ENCODE measurements at places on chromosomes 11 and 22.

- no peak for DNase-seq
Measured at GRCh38 chr22:35525687-35526332, 14.8 kb upstream of the RASD2 start.

GRCh38 chr11:28011813-28012212 lies 96.1 kb downstream of the KIF18A start:
- no peak for DNase-seq

- DNase-seq, result no peak
Measured at GRCh38 chr11:29780756-29781155, 236.1 kb downstream of the KCNA4 start.

- peak; percentile 63 for DNase-seq
Measured at GRCh38 chr22:29773233-29773632, 6.1 kb downstream of the UQCR10 start.

DNA sequence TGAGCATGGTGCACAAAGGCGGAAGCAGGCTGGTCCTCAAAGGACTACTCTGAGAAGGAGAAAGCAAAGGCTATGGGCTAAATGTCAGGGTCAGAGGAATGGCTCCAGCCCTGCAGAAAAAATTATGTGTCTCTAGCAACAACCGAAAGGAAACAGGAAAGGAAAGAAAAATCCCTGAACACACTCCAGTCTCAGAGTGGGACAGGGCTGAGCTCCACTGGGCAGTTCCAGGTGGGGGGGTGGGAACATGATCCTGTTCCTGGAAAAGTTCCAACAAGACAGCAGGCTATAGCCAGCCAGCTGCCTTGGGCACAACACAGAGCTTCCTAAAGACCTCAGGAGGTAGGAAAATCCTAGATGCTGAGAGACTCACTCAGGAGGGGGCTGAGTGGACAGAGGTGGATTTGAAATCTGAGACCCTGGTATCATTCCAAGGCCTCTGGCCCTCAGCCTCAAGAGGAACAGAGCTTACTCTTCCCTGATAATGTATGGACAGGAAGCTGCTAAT lies 1088.2 kb downstream of the TBC1D22A start:
- no peak for DNase-seq

DNA sequence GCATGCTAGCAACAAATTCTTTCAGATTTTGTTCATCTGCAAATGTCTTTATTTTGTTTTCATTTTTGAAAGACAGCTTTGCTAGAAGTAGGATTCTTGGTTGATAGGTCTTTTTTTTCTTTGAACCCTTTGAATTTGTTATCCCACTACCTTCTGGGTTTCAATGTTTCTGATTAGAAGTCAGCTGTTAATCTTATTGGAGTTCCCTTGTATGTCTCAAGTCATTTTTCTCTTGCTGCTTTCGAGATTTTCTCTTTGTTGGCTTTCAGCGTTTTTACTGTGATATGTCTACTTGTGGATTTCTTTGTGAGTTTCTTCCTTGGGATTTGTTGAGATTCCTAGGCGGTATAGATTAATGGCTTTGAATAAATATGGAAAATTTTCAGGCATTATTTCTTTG lies 27.2 kb upstream of the MS4A8 start:
- no peak for DNase-seq

DNA sequence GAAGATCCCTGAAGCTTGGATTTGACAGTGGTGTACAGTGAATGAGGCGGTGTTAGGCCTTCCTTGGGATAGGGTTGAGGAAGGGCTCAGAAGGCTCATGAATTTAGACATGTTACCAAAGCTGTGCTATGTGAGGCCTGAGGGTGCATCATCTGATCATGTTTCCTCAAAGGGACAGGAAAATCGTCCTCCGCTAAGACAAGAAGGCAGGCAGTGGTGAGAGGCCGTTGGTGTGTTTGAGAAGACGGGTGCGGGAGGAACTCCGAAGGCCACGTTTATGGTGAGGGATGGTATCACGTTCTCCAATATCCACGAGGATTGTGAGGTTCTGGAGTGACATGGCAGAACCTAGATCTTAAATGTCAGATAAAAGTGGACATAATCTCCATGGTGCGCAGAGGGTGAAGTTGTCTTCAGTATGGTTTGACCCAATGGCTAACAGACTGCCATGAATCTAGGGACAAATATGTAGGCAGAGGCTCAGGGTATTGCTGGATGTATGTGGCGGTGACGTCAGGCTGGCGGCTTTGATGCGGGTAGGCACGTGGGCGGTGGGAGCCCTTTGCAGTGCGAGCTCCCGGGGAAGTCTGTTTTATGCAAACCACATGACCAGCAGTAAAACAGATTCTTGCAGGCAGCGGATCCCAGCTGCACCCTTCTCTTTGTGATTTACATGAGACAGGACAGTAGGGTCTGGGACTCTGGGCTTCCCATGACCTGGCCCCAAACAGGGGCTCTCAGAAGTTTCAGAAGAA lies 242.3 kb upstream of the B3GAT1 start:
- no peak for DNase-seq

DNA sequence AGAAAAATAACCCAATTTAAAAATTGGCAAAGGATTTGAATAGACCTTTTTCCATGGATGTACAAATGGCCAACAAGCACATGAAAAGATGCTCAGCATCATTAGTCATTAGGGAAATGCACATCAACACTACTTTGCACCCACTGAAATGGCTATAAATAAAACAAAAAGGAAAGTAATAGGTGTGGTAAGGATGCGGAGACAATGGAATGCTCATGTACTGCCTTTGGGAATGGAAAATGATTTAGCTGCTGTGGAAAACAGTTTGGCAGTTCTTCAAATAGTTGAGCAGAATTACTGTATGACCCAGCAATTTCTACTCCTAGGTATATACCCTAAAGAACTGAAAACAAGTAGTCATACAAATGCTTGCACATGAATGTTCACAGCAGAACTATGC lies 37.4 kb downstream of the LARGE2 start:
- peak; percentile 80 for DNase-seq

GRCh38 chr22:29580200-29580810 lies 608 bp downstream of the NIPSNAP1 start:
- no peak for DNase-seq

DNA sequence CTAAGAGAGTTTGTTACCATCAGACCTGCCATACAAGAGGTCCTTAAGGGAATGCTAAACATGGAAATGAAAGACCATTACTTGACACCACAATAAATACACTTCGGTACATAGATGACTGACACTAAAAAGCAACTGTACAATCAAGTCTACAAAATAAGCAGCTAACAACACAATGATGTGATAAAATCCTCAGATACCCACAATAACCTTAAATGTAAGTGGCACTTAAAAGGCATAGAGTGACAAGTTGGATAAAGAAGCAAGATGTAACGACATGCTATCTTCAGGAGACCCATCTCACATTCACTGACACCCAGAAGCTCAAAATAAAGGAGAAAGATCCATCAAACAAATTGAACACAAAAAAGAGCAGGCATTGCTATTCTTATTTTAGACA lies 107.6 kb downstream of the LRRC4C start:
- DNase-seq, result no peak
